DMS79 (cell line): ENCODE measurements at places on chromosomes 11 and 22.
A peak's percentile ranks its signal among the peaks of the same experiment; 100 is the strongest.

DNA sequence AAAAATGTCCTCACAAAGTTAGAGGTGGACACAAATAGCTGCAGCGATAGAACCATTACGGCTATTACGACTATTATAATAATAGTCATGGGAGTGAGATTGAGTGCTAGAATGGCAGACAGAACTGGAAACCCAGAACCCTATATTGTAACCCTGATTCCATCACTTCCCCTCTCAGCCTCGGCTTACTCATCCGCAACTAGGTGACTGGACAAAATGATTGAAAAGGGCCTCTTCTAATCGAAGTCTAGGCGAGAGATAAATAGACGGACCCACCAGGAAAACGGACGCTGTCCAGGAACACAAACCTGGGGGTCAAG lies 629 bp downstream of the PSMA1 start:
- DNase-seq, result no peak

GRCh38 chr11:43643898-43644620 lies 36.5 kb upstream of the HSD17B12 start:
- peak; percentile 51 for DNase-seq

DNA sequence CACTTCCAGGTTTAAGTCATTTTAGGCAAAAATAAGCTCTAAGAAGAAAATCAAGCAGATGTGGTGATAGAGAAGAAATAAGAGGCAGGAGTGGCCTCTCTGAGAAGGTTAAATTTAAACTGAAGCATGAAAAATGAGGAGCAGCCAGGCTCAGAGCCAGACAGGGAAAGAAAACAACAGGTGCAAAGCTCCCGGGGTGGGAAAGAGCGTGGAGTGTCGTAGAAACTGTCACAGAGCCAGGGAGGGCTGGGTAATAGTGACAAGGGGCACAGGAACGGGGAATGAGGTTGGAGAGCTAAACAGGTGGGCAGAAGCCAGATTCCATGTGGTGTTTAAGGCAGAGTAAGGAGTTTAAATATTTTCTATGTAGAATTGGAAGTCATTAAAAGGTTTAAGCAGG lies 132.1 kb upstream of the BLID start:
- DNase-seq, result peak; percentile 88

DNA sequence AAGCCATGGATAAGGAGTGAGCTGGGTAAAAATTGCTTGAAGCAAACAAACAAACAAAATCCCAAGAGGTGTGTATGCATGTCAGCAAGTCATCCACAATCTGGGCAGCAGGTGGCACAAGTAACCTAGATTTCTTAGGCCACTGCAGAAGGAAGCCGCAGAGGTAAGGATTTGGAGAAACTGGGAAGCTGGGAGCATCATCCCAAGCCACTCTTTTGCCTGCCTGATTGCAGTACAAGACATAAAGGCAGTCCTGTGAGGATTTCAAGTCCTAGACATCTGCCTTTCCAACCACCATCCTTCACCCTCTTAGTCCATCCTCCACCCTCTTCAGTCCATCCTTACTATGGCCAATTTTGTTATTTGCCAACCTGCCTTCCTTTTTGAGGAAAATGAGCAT lies 67.2 kb upstream of the BMAL1 start:
- peak; percentile 52 for DNase-seq

DNA sequence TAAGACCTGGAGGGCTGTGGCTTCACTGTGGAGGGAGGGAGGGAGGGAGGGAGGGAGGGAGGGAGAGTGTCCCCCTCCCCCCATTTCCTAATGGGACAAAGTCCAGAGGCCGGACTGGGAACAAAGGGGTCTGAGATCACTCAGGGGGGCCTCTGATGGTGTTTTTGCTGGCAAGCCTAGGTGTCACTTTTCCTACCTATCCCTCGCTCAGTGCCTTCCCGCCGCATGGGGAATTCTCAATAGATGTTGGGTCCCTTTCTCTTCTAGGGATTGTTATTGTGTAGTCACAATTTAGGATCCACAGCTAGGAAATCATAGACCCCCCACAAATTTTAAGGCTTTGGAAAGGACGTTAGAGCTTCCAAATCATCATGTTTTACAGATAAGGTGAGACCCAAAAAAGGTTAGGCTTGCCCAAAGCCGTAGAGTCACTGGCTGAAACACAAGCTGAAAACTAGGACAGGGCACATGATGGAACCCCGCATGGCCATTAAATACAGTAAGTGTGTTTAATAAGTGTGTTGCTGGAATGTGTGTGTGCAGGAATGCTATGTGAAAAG lies 4.8 kb upstream of the FTH1 start:
- no peak for DNase-seq

- DNase-seq, result no peak
Observed at GRCh38 chr22:19438298-19438697, 6.0 kb downstream of the MRPL40 start.

DNA sequence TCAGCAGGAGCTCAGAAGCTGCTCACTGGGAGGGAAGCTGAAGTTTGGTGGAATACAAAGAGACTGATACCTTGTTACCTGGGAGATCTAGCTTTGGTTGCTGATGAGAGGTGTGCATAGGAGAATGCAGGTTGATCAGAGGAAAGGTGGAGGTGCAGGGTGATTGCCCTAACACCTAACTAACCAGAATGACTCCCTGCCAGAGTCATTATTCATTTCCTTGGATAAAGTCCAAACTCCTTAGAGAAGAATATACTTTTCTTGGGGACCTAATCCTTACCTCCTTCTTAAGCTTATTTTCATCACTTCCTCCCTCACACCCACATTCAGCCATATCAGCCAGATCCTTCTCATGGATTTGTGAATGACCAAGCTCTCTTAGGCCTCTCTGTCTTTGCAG lies 814.2 kb upstream of the TENM4 start:
- no peak for DNase-seq

- DNase-seq, result no peak
Observed at GRCh38 chr11:2277008-2277346, 6.6 kb upstream of the ASCL2 start.

DNA sequence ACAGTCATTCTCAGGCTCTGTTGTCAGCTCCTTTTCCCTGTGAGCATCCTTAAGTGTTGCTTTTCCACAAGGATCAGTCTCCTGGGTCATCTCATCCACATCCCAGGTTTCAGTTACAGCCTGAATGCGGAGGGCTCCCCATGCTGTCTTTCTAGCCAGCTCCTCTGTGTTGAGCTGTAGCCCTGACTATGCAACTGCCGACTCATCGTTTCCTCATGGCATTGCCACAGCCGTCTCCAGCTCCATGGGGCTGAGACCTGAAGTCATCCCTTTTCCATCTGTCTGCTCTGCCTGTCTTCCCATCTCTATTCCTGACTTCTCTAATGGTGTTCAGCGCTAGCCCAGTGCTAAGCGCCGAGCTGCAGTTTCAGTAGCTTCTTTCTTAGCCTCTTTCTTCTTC lies 11.8 kb downstream of the SAMM50 start:
- no peak for DNase-seq

DNA sequence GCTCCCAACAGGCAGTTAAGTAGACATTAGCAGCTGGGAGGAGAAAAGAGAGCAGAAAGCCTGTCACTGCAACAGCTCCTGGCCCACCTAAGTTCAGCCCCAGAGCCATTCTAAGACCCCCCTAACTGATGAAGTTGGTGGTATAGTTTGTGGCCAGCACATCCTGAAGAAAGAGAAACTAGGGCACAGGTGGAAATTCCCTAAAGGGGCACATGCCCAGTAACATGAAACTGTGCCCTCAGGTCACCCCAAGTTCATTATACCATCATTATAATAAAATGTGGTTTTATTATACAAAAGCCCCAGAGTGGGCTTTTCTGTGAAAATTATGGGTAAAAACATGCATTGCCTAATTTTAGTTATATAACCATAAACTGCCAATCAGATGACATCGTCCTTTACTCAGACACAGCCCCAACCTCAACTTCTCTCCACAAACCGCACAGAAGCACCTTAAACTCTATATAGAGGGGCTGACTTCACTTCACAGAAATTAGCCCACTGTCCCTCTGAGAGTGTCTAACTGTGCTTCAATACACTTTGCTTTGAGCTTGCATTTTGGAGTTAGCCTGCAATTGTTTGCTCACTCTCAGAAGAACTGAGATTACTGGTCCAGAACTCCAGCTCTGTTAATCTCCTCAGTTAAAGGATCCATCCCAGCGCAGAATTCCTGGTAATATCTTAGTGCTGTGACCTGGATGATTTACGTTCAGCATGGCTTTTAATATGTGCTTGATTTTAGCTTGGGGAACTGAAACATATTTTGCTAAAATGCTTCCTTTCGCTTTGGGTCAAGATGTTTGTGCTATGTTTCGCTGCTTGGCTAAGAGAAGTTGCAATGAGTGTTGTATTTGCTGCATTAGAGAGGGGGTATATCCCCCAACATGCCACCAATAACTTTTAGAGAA lies 1.8 kb upstream of the APOL3 start:
- no peak for DNase-seq

DNA sequence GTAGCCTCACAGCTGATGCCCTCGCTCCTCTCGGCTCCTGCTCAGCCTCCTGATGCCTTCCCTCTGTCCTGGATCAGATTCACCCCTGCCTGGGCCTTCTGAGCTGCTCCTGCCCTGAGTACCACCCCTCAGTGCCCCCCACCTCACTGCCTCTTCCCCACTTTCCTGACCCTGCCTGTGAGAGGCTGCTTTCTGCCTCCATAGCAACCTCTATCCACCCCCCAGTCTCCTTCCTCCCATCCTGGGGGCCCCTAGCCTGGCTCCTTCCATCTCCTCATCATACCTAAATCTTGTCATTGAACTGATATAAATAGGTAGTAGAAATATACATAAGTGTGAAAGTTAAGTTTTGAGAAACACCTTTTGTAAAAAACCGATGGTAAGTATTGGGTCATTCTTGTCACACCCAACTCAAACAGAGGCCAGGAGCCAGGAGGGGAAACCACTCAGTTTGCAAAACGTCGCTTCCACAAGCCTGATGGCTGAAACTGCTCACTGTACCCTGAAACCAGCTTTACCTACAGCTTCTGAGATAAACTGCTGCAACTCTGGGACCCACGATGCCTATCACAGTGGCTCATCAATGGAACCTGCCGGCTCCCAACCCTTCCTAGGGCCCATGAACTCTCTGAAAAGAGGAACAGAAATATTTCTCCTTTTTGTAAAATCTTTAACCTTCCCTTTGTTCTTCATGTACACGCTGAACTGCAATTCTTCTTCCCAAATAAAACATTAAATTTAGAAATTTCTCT lies 4.8 kb upstream of the APOBEC3H start:
- DNase-seq, result no peak

DNA sequence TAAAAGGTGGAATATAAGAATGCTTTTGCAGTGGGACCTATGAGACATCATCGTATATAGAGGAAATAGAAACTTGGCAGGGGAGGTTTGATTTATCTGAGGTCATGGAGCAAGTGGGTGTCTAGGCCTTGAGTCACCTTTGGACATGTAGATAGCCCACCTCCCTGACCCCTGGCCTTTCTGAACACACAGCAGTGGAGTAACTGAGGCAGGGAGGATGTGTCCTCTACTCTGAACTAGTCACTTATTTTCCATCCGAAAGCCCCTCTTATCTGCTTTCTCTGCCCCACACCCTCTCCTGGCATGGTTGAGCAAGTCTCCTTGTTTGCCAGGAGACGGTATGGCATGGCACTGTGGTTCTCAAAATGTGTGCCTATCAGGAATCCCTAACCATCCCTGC lies 7.9 kb downstream of the CD82 start:
- DNase-seq, result no peak

DNA sequence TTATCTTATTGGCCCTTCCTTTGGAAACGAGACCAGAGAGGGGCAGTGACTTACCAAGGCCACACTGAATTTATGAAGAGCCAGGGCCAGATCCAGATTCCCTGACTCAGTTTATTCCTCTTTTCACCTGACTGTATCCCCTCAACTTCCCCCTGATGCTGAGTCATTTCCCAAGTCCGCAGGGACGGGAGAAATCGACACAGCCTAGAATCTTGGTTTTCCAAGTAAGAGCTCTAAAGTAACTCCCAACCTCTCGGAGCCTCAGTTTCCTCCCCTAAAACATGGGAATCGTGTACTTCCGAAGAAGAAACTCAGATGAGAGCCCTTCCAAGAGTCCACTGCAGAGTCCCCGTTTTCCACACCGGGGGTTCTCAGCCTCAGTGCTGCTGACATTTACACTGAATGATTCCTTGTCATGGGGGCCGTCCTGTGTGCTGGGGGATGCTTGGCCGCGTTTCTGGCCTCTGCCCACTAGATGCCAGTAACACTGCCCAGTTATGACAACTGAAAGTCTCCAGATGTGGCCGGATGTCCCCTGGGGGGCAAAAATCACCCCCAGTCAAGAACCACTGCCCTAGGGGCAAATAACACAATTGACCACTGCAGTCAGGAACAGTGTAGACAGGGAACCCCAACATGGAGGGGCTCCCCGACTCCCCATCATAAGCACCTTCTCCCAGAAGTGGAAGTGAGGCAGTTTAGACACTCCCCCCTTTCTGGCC lies 11.2 kb downstream of the MPST start:
- no peak for DNase-seq

- DNase-seq, result no peak
Observed at GRCh38 chr11:20042811-20043341, 117.4 kb downstream of the DBX1 start.

- DNase-seq, result peak; percentile 38
Observed at GRCh38 chr11:123018702-123019101, 37.1 kb upstream of the BSX start.

GRCh38 chr11:12263141-12263693 lies 114.2 kb upstream of the PARVA start:
- DNase-seq, result no peak

DNA sequence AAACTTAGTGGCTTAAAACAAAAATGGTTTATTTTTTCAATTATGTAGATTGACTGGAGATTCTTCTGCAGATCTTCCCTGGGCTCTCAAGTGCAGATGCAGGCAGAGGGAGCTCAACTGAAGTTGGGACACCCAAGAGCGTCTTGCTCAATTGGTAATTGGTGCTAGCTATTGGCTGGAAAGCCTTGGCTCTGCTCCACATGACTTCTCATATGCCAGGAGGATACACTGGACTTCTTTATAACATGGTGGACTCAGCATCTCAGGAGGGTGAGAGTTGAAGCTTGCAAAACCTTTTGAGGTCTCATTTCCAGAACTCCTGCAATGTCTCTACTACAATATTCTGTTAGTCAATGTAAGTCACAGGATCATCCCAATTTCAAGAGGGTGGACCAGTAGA lies 42.2 kb upstream of the PRSS23 start:
- DNase-seq, result no peak

DNA sequence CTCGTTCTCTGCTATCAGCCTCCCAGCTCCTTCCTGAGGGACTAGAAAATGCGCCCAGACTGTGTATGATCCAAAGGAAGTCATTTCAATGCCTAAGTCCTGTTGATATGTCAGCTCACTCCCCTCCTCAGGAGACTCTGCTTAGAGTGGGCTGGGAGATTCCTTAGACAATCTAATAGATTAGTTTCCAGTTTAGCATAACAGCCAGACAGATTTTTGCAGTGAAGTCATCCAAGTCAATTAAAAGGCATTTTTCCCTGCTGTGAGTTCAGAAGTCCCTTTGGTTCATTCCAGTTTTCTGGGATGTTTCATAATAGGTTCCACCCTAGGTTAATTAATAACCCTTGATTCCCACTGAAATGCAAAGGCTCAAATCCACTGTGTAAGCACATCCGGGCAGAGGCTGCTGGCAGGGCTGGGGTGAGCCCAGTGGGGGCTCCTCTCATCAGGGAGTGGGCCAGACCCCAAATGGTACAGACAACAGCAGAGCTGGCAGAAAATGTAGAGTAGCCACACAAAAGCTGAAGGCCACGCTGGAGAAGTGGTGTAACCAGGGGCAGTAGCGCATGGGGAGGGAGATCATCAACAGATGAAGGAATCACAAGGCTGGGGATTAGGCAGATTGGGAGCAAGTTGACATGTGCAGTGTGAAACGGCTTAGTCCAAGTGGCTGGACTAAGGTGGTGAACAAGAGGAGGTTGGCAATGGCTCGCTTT lies 90.6 kb downstream of the SYN3 start:
- no peak for DNase-seq
